Mucosa of gallbladder (tissue), 1 donor: ENCODE measurements at places on chromosomes 12 and 14. TPM values are rescaled to one million over a fixed set of nuclear protein-coding genes. Genes with fewer than 3 reads are reported as not detected.

GRCh38 chr12:131592972-131593371 lies 117.9 kb upstream of the SFSWAP start:
- no peak for DNase-seq

Gene TOMM20L
- total RNA-seq: not detected

Gene ADGRD1
- 96.1 TPM for total RNA-seq

GRCh38 chr14:71714225-71714624 lies 218.0 kb upstream of the RGS6 start:
- DNase-seq: no peak

DNA sequence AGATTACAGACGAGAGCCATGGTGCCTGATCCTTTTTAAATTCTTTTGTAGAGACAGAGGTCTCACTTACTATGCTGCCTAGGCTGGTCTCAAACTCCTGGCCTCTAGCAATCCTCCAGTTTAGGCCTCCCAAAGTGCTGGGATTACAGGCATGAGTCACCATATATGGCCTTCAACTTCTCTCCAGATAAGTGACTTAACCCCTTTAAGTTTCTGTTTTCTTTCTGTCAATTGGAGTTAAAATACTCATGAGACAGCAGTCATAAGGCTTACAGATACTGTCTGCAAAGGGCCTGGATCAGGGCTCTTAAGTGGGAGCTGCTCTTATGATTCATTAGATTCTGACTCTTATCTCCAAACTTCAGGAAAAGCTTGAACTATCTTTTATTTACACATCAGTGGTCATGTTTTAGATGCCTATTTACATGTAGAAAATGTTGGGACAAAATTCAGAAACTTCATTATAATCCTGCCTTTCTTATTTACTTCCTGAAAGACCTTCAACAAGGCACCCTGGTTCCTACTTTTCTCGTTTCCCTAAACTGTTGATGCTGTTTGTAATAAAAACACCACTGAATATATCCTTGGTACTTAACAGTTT lies 271.5 kb upstream of the TBX3 start:
- no peak for DNase-seq

Gene CCDC197
- not detected for total RNA-seq

- no peak for DNase-seq
Measured at GRCh38 chr12:53758081-53758729, 6.4 kb upstream of the CISTR start.

- no peak for DNase-seq
Measured at GRCh38 chr14:71541973-71542690, 390.1 kb upstream of the RGS6 start.

Gene FAM161B
- total RNA-seq: 7.0 TPM

Gene DNAJC22
- total RNA-seq: 73.7 TPM

- DNase-seq: no peak
Measured at GRCh38 chr14:31770271-31770670, 209.1 kb downstream of the NUBPL start.

Gene BATF
- total RNA-seq: 5.7 TPM

Gene CCDC92
- total RNA-seq: 45.6 TPM

Gene DEGS2
- 149 TPM for total RNA-seq

Gene SRSF9
- total RNA-seq: 134 TPM

GRCh38 chr12:61542551-61542950 lies 717.7 kb upstream of the USP15 start:
- DNase-seq: no peak

Gene ST8SIA1
- 2.4 TPM for total RNA-seq

DNA sequence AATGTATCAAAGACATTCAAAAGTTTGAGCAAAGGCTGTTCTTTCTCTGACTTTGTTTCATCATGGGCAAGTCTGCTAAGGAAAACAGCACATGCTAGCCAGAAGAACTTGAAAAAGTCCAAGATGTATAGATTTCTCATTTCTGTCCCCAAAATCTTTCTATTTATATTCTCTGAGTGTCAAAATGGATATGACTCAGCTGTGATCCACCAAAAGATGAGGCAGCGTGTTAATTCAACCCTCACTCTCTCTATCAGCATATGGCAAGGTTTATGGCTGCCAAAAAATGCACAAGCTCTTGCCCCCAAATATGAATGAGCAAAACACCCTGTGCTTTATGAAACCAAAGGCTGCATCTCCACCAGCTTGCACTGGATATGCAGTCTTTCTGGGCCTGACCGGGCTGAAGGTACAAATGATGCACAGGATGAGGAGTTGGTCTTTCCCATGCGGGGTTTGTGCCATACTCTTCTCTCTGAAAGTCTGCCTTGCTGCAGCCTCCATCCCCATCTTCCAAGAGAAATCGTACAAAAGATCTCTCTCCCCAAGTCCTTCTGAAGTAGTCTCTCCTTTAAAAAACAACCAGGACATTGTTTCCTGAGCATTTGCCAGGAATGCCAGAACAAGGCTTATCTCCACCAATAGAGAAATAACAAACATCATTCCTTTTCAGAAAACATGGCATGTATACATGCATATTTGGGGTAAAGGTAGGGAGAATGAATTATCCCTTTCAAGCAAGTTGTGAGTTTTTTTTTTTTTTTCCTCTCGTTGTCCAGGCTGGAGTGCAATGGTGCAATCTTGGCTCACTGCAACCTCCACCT lies 203.4 kb downstream of the TMX1 start:
- no peak for DNase-seq

- no peak for DNase-seq
Measured at GRCh38 chr12:6948873-6949594, 2.1 kb upstream of the PTPN6 start.

GRCh38 chr14:43855556-43855955 lies 651.5 kb downstream of the FSCB start:
- DNase-seq: no peak

Gene GDF11
- total RNA-seq: 11.5 TPM

GRCh38 chr12:74043343-74043742 lies 494.3 kb upstream of the ATXN7L3B start:
- no peak for DNase-seq

DNA sequence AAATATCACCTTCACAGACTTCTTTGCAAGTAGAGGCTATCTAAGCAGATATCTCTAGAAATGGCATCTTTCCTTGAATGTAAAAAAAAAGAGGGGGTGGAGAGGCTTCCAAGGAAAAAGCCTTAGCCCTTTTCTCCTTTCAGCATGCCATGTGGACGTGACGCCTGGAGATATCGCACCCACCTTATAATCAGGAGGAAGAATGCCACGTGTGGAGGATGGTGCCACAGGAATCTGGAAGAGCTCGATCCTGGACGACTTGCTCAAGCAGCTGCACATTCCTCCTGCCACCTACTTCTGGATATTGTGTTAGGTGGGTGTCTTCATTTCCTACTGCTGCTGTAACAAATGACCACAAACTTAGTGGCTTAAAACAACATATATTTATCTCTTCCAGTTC lies 203.6 kb downstream of the NUAK1 start:
- no peak for DNase-seq

Gene CABP1
- 2.3 TPM for total RNA-seq

Gene ATXN3
- 33.6 TPM for total RNA-seq

- DNase-seq: no peak
Measured at GRCh38 chr14:73887318-73887616, 608 bp downstream of the ZNF410 start.

DNA sequence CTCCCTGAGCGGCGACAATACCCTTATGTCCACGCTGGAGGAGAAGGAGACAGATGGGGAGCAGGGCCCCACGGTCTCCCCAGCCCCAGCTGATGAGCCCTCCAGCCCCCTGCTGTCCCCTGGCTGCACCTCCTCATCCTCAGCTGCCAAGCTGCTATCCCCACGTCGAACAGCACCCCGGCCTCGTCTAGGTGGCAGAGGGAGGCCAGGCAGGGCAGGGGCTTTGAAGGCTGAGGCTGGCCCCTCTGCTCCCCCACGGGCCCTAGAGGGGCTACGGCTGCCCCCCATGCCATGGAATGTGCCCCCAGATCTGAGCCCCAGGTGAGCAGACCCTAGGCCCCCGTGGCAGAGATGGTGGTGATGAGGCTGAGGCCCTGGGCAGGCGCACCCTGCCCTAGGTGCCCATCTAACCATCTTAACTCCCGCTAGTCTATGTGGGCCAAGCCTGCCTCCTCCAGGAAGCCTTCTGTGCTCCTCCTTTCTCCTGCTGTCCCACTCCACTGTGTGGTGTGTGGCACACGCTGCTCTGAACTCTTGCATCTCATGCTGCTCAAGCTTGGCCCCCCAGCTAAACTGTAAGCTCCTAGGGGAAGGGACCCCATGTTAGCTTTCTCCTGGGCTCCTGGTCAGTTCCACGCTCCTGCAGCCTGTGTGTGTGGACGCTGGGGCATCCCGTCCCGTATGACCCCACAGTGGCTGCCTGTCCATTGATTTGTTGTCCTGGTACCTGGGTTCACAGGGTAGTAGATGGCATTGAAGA lies 12.1 kb downstream of the MCRS1 start:
- DNase-seq: no peak

DNA sequence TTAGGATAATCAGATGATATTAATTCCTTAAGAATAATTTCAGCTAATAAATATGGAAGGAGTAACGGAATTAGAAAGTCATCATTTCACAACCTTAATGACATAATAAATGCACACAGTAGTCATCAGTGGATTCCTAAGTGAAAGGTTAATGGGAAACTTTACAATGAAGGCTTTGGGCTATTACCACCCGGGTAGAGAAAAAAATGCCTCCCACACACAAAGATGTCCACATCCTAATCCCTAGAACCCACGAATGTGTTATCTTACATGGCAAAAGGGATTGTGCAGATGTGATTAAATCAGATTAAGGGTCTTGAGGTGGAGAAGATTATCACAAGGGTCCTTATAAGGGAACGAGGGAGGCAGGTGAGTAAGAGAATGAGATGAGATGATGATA lies 5.6 kb downstream of the TMED10 start:
- DNase-seq: no peak

GRCh38 chr12:19482551-19483109 lies 43.3 kb downstream of the AEBP2 start:
- peak; percentile 15 for DNase-seq

DNA sequence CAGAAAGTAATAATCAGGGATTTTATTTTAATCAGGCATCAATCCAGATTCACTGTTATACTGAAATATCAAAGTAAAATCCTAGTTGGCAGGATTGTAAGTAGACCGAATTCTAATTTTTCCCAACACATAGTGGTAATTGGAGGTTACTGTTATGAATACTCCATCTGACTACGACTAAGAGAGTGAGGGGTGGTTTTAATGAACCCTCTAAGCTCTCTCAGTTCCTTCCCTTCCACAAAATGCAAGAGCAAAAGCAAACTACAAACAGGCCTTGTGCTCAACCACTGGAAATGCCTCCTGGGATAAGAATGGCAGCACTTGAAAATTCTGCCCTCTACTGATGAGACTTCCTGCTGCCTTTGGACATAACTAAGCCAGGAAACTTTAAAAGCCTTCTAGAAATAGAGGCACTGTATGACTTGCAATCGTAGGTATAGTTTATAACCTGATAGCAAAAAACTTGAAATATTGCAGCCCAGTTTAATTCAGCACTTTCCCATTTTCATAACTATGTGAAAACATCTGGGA lies 184.8 kb downstream of the SLC16A7 start:
- DNase-seq: no peak

Gene KRT73
- total RNA-seq: not detected

GRCh38 chr12:1534748-1535147 lies 59.6 kb downstream of the FBXL14 start:
- DNase-seq: no peak

Gene CIDEB
- 25.6 TPM for total RNA-seq

- no peak for DNase-seq
Measured at GRCh38 chr12:51749986-51750317, 98.6 kb downstream of the FIGNL2 start.

- no peak for DNase-seq
Measured at GRCh38 chr12:47318963-47319362, 239.2 kb upstream of the AMIGO2 start.

GRCh38 chr14:38210587-38211216 lies 3.0 kb downstream of the SSTR1 start:
- peak; percentile 13 for DNase-seq

Gene TPPP2
- total RNA-seq: 0.81 TPM

GRCh38 chr12:1272142-1272541 lies 281.1 kb downstream of the ERC1 start:
- DNase-seq: no peak

Gene ENTPD5
- total RNA-seq: 43.1 TPM

GRCh38 chr14:102985665-102986064 lies 63.2 kb downstream of the AMN start:
- DNase-seq: peak; percentile 26

DNA sequence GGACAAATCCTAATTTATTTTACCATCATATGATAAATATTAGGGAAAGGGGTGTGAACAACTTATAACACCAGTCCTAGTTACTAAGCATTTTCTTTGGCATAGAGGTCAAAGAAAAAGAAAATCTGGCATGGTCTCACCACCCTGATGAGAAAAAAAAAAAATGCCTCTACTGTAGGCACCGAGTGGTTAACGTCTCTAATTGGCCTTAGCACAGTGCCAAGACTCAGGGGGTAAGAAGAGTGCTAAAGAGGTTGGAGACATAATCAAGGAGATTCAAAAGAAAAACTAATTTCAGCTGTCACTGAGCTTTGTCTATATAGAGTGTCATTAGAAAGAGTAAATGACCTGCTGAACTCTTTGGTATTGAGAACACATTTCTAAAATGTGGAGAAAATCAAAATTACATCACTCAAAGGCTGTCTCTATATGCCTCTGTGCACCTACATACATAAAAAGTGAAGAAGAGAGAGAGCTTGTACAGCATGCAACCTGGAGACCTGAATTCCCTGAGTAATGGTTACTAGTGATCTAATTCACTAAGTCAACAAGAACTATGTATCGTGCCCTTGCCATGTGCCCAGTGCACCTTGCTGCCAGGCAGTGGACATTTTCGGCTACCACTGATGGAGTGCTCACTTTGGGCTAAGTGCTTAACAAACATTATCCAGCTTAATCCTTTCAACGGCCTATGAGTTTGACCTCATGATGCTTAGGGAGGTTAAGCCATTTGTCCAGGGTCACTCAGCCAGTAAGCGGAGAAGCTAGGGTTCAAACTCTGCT lies 113.8 kb upstream of the G2E3 start:
- DNase-seq: no peak
